ENCODE measurements at places on chromosomes 2 and 18.

GRCh38 chr2:241324775-241325174, 9.1 kb downstream of the SEPTIN2 start:
- no peak for DNase-seq

DNA sequence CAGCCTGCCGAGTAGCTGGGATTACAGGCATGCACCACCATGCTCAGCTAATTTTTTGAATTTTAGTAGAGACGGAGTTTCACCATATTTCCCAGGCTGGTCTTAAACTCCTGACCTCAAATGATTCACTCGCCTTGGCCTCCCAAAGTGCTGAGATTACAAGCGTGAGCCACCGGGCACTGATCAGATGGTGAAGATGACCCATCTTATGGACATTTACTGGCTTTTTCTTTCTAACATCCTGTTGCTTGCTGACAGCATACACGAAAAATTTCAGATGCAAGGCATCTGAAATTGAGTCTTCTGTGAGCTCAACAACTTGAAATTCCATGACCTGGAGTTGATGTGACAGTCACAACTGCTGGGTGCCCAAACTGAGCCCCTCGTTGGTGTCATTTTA, 859.5 kb upstream of the CNTNAP5 start:
- no peak for DNase-seq

GRCh38 chr2:229226382-229226781, 44.7 kb downstream of the PID1 start:
- DNase-seq = peak; percentile 62

- no peak for DNase-seq
These were observed 121.8 kb downstream of the GLI2 start for GRCh38 chr2:120857422-120857821.

GRCh38 chr2:30958918-30959265, 151.6 kb upstream of the CAPN13 start:
- DNase-seq = no peak
